ENCODE measurements at places on chromosomes 11 and 22. TPM values are rescaled to one million over a fixed set of nuclear protein-coding genes. Genes with fewer than 3 reads are reported as not detected.

OR8A1 gene
- not detected for polyA plus RNA-seq

PPARA gene
- 30.0 TPM for polyA plus RNA-seq

OR2AT4 gene
- 0.01 TPM for polyA plus RNA-seq

SVIP gene
- polyA plus RNA-seq, result 40.3 TPM

GAB4 gene
- polyA plus RNA-seq, result not detected

SAA4 gene
- polyA plus RNA-seq, result not detected

RFPL3 gene
- not detected for polyA plus RNA-seq

- DNase-seq, result no peak
Measured at GRCh38 chr11:33635161-33635560, 65.5 kb downstream of the C11orf91 start.

DNA sequence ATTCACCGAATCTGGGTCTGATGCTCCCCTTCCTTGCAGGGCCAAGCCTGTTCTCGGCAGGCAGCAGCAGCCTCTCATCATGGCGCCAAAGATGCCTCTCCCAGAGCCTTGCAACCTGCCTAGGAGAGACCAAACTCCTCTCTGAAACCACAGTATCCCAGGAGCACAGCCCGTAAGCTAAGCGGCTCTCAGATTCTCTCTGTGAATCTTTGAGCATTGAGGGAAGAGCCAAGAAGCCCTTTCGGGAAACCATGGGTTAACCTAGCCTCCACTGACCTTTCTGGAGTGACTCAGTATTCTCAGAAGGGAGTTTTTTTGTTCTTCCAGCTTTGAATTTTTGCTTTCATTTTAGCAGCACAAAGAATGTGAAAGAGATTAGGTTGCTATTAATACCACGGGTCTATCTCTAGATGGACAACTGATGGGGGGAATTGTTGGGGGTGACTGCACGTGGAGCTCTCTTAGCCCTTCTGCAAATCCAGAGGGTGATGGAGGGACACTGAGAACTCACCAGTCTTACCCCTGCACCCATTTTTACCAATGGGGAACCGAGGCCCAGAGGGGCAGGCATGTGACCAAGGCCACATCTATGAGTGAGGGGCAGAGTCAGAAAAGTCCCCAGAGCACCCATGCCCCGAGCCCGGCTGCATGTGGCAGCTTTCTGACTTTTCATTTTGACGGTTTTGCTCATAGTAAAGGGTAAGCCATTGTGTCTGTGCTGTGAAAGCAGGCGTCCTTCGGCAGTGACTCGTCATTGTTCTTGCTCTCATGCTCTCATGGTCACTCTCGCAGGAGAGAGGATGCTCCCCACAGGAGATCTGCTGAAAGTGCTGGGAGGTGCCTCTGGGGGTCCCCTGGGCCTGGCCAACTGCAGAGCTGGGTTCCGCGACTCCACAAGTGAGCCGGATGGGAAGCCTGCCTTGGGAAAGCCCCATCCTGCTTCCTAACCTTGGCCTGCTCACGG is 36.0 kb downstream of the IRAG1 start:
- no peak for DNase-seq

DNA sequence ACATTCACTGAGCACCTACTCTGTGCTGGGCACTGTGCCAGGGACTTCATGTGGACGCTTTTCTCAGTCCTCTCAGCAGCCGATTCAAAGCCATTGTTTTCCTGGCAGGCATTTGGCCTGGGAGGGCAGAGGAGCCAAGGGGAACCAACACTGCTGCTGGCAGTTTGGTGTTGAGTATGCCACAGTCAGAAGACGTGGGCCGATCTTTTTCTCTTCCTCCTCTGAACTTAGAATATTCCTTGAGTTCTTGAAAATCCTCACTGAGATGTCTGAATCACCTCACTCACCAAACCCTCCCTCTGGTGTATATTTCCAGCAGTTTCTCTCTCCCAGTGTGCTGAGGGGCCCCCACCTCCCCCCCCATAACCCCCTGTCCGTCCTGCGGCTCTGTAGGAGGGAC is 114.5 kb upstream of the CRYBB3 start:
- no peak for DNase-seq

GRCh38 chr22:29623059-29623458 is 19.6 kb downstream of the NF2 start:
- DNase-seq, result no peak

- no peak for DNase-seq
Measured at GRCh38 chr11:118215262-118215661, 9.5 kb downstream of the JAML start.

DNA sequence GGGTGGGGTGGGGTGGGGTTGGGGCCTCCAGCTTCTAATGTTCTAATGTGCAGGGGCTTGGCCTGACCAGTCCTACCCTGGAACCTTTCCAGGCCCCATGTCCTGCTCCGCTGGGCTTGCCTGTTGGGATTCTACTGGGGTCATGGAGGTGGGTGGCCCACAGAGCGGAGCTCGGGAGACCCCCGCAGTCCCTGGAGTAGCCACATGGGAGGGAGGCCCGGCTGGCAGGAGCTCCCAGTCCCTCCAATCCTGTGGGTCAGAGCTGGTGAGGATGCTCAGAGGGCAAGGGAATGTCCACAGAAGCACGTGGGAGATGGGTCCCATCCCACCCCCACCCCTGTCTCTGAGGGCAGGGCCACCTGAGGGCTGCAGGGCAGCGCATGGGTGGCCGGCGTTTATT is 2.9 kb downstream of the SEPTIN5 start:
- no peak for DNase-seq

GRCh38 chr22:27686534-27686933 is 115.0 kb downstream of the MN1 start:
- no peak for DNase-seq

GRCh38 chr11:97764605-97765004 is 1256.1 kb upstream of the CNTN5 start:
- no peak for DNase-seq

GRCh38 chr22:30027169-30027568 is 53.1 kb upstream of the HORMAD2 start:
- no peak for DNase-seq

GRCh38 chr11:28243061-28243460 is 134.9 kb downstream of the METTL15 start:
- no peak for DNase-seq

- no peak for DNase-seq
Measured at GRCh38 chr11:61833926-61834277, 5.8 kb downstream of the FADS2 start.

DNA sequence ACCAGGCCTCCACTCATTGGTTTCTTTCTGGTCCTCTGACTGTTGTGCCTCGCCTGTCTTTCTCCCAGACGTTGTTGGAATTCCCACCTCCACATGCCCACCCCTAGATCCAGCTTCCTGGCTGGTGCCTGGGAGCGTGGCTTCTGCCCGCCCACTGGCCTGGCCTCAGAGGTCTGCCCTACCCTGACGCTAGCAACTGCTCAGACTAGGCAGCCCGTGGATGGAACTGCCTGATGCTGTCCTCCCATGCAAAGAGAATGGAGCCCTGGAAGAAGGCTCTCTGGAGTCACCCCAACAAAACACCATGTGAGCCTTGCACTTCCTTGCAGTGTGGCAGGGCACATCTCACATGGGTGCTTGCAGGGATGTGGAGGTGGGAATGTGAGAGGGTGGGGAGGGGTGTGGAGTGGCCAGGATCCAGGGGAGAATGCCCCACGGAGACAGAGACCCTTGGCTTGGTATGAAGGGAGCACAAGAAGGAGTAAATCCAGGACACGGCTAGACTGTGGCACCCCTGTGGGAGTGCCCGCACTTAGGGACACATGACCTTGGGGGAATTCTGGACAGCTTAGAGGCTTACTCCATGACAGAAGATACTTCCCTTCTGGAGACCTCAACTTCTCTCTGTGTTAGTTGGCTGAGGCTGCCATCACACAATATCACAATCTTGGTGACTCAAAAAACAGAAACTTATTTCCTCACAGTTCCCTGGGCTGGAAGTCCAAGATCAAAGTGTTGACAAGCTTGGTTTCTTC is 22.5 kb upstream of the ADA2 start:
- no peak for DNase-seq
